ENCODE measurements at places on chromosomes 5 and 9.

GRCh38 chr9:121283856-121284732 lies 16.1 kb downstream of the GSN start:
- DNase-seq, result no peak

- DNase-seq, result no peak
These were observed 8.8 kb downstream of the TENT4A start for GRCh38 chr5:6722015-6722414.

DNA sequence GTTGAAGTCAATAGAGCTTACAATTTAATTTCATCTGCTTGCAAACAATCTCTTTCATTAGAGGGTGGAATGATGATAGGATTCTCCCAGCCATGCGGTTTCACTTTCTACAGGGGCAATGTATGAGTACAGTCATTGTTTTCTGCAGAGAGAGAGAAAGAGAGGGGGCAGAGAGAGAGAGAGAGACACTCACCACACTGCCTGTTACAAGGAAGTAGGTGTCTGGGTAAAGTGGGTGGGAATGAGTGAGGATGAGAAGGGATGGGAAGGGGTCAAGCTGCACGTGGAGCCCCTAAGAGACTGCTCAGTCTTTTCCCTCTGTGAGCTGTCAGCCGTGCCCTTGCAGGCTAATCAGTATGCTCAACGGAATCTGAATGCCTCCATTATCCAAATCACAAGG lies 454.3 kb downstream of the KDM4C start:
- DNase-seq, result no peak

GRCh38 chr9:133990366-133991213 lies 1.5 kb downstream of the VAV2 start:
- DNase-seq, result no peak

GRCh38 chr5:34692786-34693185 lies 36.7 kb downstream of the RAI14 start:
- no peak for DNase-seq

DNA sequence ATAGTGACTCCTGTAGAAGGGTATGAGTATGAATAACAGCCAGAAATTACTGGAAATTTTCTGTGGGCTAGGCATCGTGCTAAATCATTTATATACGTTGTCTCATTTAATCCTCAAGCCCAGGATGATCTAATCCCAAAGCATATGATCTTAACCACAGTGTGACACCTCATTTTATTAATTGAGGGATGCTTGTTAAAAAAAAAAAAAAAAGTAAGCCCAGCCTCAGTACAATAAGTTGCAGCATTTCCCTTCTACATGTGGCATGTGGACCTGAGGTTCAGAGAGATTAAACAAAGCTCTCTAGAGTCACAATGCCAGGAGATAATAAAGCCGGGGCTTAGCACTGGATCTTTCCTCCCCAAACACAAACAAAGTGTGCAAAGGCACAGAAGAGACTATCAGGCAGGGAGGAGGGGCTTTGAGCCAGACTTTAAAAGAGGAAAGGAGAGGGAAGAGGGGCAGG lies 49.5 kb downstream of the KLF4 start:
- no peak for DNase-seq

- DNase-seq, result no peak
These were observed 39.0 kb downstream of the SHB start for GRCh38 chr9:38029915-38030638.

DNA sequence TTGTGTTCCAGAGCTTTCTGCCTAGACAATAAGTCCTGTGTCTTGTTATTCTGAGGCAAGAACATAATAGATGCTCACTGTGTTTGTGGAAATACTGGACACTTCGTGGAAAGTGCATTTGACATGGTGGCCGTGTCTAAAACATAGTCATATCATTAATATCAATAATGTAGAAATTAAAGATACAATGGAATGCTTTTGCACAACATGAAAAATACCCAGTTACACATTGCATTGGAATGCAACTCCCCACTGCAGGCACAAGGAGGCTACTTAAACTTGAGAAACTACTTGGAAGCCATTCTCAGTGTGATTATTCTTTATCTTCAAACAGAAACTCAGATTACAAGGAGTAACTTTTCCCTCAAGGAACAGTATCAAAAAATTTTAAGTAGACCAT lies 145.3 kb upstream of the ZNF462 start:
- DNase-seq, result no peak

- DNase-seq, result no peak
These were observed 12.4 kb upstream of the NFIB start for GRCh38 chr9:14326264-14326826.

GRCh38 chr9:14866200-14866749 lies 44.0 kb downstream of the FREM1 start:
- no peak for DNase-seq

GRCh38 chr5:53481159-53481886 lies 894 bp downstream of the FST start:
- DNase-seq, result no peak

GRCh38 chr9:87152256-87152655 lies 204.9 kb upstream of the GAS1 start:
- DNase-seq, result no peak

GRCh38 chr9:117293206-117294114 lies 121.4 kb downstream of the ASTN2 start:
- DNase-seq, result no peak
